Renal pelvis (tissue), 12 donors: ENCODE measurements at places on chromosomes 5 and 9.

DNA sequence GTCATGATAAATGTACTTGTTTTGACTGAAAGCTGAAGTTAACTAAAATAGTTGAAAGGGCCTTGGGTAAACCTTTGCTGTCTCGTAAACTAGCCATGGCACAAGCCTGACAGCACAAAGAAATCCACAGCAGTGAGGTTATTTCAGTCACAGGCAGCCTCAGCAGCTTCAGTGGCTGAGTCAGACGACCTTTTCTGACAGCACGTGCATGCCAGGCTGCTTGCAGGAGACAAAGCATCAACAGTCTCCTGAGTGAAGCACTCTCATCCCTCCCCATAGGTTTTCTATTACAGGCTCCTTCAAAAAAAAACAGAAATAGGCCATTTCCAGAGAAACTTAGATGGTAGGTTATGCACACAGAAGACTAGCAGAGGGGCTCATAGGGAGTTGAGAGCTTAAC, 34.6 kb downstream of the OXCT1 start:
- DNase-seq = peak; percentile 23

DNA sequence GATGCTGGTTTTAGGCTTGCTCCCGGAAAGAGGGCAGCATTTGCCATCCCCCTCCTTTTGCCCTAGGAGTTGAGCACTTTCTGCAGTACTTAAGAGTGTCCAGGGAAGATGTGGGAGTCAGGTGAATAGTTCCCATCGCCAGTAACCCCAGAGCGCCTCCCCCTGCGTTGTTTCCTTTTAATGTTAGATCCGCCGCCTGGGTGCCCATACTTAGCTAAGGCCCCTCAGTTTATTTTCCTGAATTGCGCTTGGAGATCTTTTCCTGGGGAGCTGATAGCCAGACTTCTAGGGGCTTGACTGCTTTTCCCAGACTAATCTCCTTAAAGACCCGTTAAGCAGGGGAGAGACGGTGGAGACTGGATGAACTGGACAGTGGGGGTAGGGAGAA, 377 bp upstream of the PCDHAC2 start:
- peak; percentile 1 for DNase-seq

- DNase-seq = no peak
Measured at GRCh38 chr5:141503681-141504080, 14.8 kb downstream of the PCDHGC5 start.

GRCh38 chr5:159549046-159549445, 218.8 kb upstream of the IL12B start:
- no peak for DNase-seq

DNA sequence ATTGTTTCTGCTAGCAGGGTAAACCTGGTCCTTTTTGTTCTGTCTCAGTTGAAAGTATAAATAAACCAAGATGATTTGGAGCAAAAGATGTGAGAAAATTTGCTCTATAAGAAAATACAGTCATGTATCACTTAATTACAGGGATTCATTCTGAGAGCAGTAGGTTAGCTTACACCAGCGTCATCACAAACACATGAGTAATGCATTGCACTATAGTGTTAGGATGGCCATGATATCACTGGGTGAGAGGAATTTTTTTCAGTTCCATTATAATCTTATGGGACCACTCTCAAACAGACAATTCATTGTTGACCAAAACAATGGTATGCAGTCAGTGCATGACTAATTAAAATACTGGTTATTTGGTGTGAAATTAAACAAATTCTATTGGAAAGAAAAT, 430.9 kb downstream of the CHSY3 start:
- no peak for DNase-seq

DNA sequence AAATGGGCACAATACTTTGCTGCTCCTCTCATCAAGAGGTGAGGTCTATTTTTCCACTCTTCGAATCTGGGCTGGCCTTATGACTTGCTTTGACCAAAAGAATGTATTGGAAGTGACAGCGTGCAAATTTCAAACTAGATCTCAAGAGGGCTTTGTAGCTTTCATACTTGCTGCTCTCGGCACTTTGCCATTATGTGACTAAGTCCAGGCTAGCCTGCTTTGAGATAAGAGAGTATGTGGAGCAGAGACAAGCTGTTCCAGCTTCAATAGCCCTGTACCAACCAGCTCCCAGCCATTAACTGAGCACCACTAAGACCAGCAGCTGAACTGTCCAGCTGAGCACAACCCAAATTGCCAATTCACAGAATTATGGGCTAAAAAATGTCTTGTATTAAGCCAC, 124.6 kb downstream of the ACER2 start:
- DNase-seq = no peak

GRCh38 chr5:64773533-64773932, 4.8 kb downstream of the CWC27 start:
- no peak for DNase-seq

GRCh38 chr9:137075275-137075775, 2.0 kb upstream of the UAP1L1 start:
- DNase-seq = no peak

DNA sequence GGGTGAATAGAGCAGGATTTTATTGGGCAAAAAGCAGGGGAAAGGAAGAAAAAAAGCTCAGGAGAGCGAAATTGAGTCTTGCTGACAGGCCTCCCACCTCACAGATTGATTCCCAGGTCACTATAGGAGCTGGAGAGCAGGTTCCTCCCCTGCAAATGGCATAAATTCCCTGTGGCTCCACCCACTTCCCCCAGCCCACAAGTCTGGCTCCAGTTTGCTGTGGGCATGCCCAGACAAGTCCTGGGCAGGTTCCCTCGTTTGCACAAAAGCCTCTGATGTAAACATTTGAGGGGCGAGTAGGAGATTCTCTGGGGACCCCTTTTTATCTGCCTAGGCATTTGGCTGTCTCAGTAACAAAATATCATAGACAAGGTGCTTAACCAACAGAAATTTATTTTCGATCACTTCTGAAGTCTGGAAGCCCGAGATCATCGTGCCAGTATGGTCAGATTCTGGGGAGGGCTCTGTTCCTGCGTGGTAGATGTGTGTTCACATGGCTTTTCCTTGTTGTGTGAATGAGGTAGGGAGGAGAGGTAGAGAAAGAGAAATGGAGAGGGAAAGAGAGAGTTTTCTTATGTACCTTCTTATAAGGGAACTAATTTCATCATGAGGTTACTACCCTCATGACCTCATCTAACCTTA, 614.5 kb downstream of the MAT2B start:
- peak; percentile 22 for DNase-seq

GRCh38 chr9:134624137-134624591, 17.4 kb upstream of the COL5A1 start:
- DNase-seq = no peak

- no peak for DNase-seq
Measured at GRCh38 chr9:134262035-134262434, 64.2 kb upstream of the RXRA start.

DNA sequence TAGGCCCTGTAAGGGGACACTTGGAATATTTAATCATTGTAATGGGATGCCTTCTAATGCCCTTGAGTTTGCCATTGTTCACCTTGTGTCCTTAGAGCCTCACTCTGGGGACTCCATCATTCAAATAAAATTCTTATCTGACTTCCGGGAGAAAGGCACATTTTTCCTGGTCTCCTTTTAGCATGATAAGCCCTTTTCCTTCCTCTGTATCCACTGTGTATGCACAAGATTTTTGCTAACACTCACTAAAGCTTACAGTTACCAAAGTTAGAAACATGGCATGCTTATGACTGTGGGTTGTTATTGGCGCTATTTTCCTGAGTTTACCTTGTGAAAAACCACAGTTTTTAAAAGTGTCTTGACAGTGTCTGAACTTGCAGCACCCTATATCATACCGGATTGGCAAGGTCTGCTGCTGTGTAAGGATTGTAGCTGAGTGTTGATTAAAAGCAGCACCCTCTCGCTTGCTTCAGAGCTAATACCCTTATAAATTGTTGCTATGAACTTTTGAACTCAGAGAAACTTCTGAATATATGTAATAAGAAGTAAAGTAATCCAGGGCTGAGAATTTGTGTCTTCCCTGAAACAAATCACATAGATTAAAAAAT, 46.4 kb downstream of the SNCAIP start:
- no peak for DNase-seq

DNA sequence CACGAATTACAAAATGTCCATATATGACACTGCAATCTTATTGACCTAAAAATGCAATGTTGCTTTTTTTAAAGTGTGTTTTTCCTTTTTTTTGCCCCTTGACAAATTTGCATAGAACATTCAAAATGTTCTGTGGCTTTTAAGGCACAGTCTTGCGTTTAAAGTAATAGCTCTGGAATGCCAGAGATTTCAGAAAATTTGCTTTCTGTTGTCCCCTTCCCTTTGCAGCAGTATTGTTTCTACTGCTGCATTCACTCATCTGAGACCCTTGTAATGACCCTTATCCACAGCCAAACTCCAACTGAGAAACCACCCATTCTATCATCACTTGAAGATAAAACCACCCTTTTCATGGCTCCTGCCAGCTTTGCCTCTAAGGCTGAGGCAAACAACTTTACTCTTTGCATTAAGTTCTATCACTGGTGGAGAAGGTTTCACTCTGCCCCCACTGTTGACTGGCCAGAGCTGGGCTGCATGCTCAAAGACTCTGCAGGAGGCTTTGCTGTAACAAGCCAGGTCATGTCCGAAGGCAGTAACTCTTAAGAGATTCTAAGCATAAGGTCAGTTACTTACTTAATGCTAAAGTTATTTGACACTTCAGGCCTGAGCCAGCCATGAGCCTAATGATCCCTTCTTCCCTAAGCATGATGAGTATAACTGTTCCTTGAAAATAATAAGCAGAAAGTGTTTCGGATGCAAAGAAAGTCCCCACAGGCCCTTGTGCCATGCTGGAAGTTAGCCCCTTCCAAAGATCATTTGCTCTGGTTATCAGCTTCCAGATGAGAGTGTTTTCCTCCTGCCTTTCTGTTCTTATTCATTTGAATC, 101.9 kb downstream of the CD180 start:
- no peak for DNase-seq

- DNase-seq = no peak
Measured at GRCh38 chr5:164885179-164885578, 1379.8 kb downstream of the MAT2B start.

DNA sequence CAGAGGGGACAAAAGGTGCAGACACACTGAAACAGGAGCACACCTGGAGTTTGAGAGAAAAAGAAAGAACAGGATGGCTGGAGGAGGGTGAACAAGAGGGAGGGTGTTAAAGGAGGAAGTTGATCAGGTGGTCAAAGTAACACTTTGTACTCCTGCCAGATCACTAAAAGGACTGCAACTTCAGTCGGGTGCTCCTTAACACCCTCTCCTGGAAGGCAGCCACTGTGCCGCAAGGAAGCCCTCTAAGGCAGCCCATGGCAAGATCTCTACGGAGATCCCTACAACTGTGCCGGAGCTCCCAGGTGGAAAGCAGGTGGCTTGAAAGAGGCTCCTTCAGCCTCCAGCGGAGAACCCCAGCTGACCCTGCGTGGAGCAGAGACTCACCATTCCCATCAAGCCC, 124.4 kb upstream of the MSX2 start:
- DNase-seq = no peak

DNA sequence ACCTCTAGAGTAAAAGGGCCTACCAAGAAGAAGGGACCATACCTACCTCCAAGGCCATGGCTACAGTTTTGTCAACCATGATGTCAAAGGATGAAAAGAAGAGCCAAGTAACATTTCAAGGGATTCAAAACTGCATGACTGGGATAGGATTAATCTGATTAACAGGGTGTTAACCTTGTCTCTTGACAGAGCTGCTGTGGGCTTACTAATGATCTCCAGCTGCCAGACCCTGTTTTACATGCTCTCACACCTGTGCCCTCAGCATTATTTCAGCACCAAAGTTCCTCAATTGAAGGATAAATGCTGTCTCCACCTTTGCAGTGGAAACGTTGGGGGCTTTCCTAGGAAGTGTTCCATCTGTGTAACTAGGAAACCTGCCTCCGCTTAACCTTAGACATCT, 78.3 kb downstream of the DMAC1 start:
- no peak for DNase-seq

DNA sequence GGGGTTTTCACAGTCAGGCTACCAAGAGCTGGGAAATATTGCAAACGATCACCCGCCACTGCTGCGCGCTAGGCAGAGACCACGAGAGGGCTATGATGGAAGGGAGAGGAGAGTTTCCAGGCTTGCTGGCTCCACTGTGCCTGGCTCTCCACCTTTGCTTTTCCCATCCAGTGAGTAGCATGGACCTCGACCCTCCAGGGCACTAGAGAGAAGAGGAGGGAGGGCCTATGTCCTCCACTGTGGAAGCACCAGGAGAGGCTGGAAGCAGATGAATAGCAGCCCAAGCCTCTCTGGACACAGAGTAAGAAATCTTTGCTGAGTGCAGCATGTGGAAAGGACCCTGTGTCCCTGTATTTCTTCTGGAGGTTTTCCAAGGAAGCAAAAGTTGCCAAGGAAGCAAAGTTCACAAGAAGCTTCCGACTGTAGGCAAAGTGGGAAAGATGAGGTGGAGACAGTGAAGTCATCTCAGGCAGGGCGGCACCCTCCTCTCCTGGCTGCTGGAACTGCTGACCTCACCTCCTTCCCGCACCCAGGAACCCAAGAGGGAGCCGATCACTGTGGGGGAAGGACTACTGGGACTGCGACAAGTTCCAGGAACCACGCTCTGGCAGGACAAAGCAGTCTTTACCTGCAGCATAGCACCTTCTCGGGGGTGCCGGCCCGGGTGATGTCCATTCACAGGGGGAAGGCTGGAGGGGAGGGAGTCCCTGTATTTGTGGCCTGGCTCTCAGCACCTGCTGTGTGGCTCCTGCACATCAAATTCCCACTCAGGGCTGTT, 79.6 kb downstream of the CSNK1A1 start:
- DNase-seq = no peak

DNA sequence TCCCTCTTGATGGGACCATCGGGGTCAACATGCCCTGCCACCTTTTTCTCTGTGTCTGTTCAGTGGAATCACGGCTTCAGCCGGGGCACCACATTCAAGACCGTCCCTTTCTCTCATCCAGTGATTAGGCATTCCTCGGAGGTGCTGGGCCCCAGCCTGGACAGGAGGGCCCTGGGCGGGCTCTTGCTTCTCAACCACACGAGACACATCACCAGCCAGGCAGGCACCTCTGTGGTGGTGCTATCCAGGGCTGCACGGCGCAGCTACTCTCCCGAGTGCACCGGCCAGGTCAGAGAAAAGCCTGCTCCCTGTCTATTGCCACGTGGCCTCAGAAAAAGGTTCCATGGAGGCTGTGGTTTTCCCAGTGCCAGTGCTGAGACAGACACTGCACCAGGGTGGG, 255.2 kb upstream of the IRX1 start:
- no peak for DNase-seq

DNA sequence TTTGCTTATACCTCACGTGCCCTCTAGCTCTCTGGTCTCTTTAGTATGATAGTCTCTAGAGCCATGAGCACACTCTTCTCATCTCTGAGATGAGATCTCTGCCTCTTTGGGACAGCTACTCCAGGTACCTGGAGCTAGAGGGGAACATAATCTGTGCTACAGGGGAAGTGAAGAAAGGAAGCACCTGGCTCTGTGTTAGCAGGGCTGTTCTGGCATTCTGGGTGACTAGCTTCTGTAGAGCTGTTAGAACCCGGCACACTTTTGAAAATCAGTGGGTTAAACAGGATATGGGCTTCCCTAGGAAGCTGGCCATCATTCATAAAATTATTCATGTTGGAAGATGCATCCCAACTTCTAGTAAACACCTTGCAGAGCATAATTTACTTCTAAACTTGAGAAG, 224.8 kb downstream of the MCTP1 start:
- no peak for DNase-seq

GRCh38 chr5:93621327-93621798, 38.3 kb downstream of the NR2F1 start:
- DNase-seq = no peak

- DNase-seq = no peak
Measured at GRCh38 chr9:137310189-137311052, 8.3 kb upstream of the NRARP start.

- no peak for DNase-seq
Measured at GRCh38 chr5:72387985-72388384, 67.8 kb downstream of the PTCD2 start.
